Fibroblast of skin of abdomen (primary cell): ENCODE measurements at places on chromosomes 7 and 10.

GRCh38 chr7:2990949-2991470, 52.7 kb downstream of the CARD11 start:
- no peak for DNase-seq

GRCh38 chr10:59709395-59710125, at the start of gene SLC16A9:
TSS of gene SLC16A9 (minus strand) at chr10:59709850. CDS start at chr10:59684291, 25,559 bp downstream.
- peak; percentile 60 for DNase-seq

DNA sequence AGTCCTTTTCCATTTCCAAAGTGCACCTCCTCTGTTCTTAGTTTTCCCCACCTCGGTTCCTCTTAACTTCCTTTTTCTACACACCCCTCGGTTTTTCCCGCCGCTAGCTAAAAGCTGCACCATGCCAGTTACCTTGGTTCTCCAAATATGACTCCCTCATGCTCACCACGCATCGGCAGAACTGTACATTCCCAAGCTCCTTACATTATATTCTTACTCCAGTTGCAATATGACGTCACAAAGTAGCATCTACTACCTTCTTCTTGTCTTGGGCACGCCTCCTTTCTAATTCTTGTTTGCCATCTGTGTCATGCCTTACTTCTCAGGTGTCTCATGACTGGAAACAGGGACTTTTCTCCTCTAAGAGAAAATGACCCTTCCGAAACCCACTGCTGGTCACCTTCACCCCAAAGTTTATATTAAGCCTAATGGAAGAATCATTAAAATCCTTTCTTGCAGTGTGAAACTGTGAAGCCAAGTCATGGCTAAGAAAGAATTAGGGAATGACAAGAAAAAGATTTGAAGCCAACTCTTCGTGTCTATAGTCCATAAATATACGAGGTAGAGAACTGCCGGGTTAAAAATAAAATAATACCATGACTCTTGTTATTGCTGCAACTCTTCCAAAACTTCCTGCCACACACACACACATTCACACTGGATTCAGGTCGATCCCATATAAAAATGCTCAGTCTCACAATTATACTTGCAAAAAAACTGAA, 1.7 kb downstream of the ESYT2 start:
- DNase-seq: no peak

DNA sequence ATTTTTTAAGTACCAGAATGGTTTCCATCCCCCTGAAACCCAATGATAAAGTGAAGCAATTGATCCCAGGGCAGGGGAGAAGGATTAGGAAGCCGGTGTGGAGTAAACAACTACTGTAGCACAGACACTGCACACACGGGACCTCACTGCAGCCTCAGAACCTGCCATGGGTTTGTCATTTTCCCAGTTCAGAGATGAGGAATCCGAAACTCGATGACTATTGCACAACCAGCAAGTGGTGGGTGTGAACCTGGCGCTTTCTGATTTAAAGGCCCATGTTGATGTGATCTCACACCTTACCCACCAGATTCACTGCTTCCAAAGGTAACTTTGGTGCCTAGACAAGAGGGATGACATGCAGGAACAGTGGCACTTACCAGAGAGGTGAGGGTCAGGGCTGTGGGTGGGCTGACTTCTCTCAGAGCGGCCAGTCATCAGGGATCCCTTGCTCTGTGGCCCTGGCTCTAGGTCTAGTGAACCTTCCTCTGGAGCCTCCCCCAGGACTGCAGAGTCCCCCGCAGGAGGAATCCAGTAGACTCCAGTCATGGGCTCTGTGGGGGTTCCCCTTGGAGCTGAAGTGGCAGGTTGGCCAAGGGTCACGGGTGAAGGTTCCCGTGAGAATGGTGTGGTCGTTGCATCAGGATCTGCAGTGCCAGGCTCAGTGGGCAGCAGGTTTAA, 62.8 kb downstream of the PKD1L1 start:
- DNase-seq: no peak

DNA sequence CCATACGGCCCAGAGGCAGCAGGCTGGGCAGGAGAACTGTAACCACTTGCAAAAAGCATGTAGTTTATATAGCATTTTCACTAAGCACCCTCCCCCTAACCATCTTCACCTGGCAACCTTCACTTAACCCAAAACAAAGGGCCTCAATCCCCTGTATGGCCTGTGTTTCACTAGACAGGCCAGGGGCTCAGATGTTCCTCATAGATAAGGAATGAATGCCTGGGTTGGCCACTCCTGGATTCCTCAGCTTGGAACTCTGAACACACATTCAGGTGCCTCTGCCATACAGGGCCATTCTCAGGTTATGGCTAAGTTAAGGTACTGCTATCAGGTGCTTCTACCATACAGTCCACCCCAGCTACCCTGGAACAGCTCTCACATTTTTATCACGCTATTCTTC, 10.3 kb upstream of the TMEM168 start:
- DNase-seq: no peak

GRCh38 chr10:32048282-32048681, 7.9 kb downstream of the KIF5B start:
- no peak for DNase-seq

DNA sequence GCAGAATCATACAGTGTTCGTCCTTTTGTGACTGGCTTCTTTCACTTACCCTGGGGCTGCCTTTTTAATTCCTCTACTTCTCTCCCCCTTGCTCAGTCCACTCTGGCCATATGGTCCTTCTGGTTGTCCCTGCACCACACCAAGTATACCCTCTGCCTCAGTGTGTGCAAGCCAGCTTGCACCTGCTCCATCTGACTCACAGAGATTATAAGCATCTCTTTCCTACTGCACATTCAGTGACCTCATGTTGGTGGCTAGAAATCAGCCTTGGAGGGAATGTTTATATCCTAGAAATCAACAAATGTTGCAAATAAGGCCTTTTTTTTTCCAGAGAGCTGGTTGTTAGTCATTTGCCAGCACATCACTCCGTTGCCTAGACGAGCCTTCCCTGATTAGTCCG, 67.5 kb upstream of the C10orf90 start:
- no peak for DNase-seq

- DNase-seq: peak; percentile 44
Observed at GRCh38 chr10:103278862-103279298, 1.9 kb downstream of the INA start.

- no peak for DNase-seq
Observed at GRCh38 chr10:1632141-1632540, 105.2 kb downstream of the ADARB2 start.

GRCh38 chr7:18976715-18977471, 140.5 kb downstream of the TWIST1 start:
- DNase-seq: no peak

- DNase-seq: no peak
Observed at GRCh38 chr7:139560678-139561077, 37.2 kb downstream of the CLEC2L start.

DNA sequence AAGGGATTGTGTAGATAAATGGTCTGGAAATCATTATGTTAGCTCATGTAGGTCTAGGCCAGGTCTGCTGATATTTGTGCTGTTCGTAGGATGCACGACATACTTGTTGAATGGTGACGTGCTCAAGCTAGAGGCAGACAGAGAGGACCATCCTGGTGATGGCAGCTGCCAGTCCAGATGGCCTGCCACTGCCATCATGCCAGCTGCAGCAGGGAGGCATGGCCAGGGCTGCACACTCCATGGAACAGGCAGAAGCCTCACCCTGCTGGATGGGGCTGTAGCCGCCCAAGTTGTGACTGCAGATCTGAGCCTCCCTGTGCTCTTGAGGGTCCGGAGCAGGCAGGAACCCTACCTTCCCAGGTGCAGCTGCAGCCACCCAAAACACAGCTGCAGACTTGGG, 80.3 kb downstream of the SPDYE5 start:
- no peak for DNase-seq

DNA sequence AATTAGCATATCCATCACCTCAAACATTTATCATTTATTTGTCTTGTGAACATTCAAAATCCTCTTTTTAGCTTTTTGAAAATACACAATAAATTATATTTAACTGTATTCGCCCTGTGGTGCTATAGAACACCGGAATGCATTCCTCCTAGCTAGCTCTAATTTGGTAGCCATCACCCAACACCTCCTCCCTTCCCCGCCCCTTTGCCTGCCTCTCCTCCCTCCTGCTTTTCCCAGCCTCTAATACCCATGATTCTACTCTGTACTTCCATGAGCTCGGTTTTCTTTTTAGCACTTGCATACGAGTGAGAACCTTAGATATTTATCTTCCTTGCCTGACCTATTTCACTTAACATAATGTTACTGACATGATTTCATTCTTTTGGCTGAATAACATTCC, 80.1 kb downstream of the ANKRD26 start:
- no peak for DNase-seq

DNA sequence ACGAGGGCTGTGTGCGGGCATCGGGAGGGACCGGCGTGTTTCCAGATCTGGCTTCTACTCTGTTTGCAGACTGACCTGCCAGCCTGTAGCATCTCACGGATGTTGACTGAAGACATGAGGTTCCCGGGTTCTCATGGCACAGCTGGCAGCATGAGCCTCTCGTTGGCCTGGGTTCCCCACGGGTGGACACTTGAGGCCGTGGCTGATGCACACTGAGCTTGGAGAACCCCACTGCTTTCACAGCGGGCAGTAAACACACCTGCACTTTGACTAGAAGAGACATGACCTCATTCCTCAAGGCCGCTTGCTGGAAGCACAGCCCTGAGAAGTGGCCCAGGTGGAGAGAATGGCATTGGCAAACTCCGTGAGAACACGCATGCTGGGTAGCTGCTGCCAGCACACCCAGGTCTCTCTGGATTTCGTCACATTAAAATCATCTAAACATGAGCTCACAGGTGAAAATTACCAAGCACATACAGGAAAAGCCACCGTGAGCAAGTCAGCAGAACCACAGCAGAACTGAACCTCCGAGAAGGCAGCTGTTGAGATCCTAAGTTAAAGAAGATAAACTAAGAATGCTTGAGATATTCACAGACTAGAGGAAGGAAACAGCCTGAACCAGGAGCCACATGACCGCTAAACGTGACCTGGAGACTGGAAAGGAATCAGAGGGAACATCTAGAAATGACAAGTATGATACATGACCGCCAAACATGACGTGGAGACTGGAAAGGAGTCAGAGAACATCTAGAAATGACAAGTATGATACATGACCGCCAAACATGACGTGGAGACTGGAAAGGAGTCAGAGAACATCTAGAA, 32.5 kb downstream of the BNIP3 start:
- no peak for DNase-seq

- DNase-seq: peak; percentile 3
Observed at GRCh38 chr7:84746353-84746752, 440.5 kb downstream of the SEMA3D start.

- DNase-seq: no peak
Observed at GRCh38 chr7:158929306-158929705, 72.9 kb downstream of the DYNC2I1 start.

- DNase-seq: no peak
Observed at GRCh38 chr10:100738055-100738827, 7.1 kb upstream of the PAX2 start.

DNA sequence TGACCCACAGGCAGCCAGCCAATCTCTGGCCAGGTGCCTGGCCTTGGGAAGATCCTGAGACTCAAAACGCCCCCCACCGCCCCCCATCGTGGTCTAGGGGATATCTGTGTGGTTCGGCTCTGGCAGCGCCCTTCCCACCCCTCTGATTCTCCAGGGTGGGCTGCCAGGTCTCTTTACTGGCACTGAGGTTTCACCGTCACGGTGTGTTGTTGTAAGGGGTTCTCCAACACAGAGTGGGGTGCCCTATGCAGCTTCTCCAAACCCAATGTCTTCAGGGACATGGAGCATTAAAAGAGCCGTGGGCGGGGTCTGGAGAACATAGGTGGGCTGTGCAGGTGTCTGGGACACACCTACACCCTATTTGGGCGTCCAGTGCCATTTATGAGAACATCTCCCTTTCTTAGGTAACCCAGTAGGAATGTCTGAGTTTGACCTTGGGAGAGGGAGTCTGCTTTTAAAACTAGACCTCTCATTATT, 1.5 kb downstream of the MAFK start:
- DNase-seq: no peak

GRCh38 chr10:85888004-85888403, 478.6 kb downstream of the GRID1 start:
- DNase-seq: no peak

GRCh38 chr7:405489-406211, 114.0 kb downstream of the PDGFA start:
- DNase-seq: no peak

DNA sequence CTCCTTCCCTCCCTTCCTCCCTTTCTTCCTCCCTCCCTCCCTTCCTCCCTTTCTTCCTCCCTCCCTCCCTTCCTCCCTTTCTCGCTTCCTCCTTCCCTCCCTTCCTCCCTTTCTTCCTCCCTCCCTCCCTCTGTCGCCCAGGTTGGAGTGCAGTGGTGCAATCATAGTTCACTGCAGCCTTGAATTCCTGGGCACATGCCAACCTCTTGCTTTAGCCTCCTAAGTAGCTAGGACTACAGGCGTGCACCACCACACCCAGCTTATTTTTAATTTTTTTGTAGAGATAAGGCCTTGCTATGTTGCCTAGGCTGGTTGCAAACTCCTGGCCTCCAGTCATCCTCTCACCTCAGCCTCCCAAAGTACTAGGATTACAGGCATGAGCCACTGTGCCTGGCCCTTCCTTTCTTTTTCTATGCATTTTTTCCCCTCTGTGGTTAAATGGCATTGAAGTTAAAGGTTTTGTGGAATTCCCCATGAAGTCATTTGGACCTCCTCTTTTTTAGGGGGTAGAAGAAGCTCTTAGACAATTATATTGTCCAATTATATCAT, 9.6 kb downstream of the KLHDC10 start:
- DNase-seq: no peak

DNA sequence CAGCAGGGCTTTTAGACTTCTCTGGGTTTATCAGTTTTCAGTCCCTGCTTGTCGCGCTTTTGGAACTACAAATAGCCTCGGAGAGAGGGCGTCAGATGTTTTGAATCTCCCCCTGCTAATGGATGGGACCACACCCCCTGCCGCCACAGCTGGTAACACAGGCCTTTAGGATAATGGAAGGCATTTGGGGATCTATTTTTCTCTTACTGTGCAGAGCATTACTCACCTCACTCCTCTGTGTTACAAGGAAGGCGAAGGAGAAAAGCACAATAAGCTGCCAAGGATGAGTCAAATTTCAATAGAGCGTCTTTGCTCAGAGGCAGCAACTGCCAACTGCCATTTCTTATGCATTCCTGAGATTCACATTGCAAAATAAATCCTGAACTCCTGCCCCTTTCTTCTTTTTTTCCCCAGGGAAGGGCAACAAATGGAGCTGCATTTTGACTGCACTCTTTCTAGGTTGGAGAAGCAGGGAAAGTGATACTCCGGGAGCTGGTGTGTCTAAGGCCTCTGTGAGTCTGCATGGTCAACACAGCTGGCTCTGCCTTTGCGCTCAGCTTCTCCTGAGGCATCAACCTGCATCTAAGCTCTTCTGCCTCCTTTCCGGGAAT, 31.5 kb upstream of the SMNDC1 start:
- peak; percentile 98 for DNase-seq

DNA sequence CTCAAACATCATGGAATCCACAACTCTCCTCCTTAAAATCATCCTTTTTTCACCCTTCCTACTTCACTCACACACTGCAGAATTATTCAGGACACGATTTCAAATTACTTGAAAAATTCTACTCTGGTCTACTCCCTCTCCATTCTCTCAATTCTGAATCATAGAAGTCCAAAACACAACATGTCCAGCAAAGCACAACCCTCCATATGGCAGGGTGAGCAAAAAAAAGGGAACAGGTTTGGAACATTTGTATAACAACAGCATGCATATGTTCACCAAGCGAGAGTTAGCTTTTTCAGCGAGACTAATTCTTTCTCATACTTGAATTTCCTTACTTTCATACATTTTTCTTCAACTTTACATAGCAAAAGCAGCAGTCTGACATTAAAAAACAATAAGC, 73.4 kb downstream of the ABI1 start:
- DNase-seq: no peak

- no peak for DNase-seq
Observed at GRCh38 chr7:44380189-44380830, 54.9 kb upstream of the CAMK2B start.

GRCh38 chr10:122052701-122053100, 63.7 kb downstream of the TACC2 start:
- DNase-seq: peak; percentile 61
